ENCODE measurements at places on chromosomes 3 and 15.

DNA sequence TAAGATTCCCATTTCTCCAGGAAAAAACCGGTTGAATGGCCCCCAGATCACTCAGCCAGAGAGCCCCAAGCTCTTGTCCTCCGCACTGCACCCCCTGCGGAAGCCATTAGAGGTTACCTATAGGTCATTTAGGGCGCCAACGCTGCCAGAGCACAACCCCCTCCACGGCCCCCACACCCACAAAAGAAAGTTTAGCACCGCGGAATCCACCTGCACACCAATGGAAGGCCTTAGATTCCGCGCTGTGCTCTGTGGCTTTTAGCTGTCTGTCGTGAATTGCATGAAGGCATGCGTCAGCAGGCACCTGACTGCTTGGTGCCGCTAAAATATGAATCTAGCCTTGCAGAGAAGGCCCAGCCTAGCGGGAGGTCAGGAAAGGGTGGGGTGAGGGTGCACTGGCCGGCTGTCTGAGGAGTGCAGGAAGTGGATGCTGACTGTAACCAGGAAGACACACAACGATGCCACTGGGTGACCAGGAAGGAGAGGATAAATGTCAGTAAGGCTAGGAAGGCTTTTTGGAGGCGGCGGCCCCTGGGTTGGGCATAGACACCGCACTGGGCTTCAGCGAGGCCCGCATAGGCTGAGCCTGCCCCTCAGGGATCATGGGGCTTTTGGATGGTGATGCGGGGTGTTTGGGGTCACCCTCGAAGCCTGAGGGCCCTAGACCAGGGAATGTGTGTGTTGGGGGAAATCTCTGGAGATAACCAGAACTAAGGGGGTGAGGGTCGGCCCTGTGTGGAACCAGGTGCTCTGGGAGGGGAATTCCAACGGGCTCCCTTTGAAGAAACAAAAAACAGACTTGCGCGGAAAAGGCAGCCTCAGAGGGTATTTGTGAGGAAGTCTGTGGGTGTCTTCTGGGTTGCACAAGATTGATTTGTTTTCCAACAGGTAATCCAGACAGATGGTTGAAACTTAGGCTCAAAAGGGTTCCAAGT, 976 bp upstream of the NUP210 start:
- DNase-seq = no peak

DNA sequence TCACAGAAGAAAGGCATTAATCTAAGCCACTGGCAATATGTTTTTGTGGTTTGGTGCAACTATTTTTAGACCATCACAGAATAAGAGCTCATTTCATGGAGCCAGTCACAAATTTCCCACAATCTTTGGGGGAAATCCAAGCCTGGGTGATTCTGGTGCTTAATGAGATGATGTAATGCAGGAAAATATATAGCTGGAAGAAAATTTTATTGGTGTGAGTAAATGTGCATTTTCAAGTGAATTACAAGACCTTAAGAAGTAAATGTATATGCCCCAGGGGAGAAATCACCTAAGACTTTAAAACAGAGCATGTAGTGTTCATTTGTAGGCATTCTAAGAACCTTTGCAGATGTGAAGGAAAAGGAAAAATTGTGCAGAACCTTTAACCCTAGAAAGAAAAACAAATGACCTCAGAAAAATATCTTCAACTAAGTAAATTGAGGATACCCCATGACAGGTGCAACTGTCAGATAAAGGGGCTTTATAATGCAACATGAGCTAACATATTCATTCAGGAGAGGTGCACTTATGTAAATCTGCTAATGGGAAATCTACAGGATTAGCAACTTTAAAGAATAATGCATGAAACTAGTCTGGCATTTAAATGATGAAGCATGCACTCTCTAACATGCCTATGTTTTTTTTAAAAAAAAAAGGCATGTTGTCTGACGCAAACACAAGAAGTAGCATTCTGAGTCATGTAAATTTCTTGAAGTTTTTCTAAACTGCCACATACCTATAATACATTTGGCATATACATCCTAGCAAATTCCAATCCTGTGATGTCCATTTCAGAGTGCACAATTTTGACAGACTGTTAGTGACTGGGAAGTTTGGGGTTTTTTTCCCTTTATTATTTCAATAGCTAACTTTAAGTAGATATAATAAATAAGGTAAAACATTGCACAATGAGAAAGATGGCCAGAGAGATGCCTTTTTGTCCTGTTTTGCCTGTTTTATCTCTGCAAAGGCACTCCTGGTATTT, 105.1 kb downstream of the MEX3B start:
- no peak for DNase-seq

DNA sequence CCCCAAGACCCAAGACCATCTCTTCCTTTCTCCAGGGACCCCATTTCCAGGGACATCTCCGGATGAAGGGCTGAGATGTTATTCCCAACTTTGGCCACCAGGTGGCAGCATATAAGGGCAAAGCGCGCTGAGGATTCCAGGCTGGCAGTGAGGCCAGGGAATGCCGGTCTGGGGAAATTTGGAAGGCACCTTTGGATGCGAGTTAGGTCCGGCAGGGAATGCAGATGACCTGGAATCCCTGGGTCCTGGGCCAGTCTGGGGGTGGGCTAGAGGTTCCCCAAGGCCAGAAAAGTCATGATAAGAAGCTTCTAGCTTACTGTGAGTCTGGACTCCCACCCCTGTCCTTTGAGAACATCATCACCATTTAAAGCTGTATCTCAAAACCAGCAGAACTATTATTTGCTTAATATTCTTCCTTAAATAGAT, 1.6 kb upstream of the CHST13 start:
- DNase-seq = peak; percentile 50

DNA sequence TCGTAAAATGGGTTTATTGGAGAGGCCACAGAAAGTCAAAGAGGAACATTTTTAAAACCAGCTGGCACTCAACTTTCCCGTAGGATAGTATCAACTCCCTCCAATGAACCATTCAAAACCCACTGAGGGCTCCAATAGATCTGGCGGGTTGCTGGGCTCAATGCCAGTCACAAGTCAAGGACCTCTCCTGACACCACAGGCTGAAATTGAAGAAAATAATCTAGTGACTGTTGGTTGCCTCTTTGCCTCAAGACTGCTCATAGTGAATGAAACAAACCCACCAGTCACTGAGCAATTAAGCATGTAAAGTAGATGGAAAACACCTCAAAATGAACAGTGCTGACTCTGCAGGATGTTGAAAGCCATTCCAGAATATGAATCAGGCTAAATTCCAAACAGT, 500.6 kb upstream of the AGTR1 start:
- DNase-seq = no peak

GRCh38 chr3:172257648-172258400, 190.4 kb downstream of the GHSR start:
- no peak for DNase-seq

DNA sequence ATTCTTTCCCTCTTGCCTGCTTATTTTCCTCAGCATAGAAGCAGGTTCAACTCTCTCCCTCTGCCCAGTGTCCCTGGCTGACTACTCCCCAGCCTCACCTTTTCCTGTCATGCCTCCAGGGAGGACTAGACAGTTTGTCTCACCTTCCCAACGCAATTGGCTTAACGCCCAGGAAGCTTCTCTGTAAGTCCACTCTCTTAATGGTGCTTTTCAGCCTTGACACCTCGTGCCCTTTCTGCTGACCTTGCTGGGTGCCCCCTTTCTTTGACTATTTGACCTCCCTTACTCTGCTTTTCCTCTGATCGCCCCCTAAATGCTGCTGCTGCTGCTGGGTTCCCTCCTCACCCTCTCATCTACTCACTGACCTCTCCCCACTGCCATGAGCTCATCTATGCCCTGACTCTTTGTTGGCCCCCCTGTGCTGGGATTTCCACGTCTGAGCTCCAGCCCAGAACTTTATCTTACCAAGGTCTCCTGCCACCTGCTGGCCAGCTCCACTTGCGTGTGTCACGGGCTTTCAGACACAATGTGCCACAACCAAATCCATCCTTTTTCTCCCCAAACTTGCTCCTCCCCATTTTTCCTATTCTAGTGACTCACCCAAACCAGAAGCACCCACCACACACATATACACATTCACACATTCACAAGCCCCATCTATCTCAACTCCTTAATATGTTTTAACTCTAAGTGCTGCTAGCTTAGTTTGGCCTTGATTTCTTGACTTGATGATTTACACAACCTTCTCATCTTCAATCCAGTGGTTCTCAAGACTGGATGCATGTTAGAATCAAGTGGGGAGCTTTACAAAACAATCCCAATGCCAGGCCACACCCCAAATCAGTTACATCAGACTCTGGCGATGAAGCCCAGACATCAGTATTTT, 16.6 kb downstream of the EPB42 start:
- DNase-seq = peak; percentile 60

- peak; percentile 60 for DNase-seq
Observed at GRCh38 chr15:34855413-34855812, 60.1 kb upstream of the ACTC1 start.

DNA sequence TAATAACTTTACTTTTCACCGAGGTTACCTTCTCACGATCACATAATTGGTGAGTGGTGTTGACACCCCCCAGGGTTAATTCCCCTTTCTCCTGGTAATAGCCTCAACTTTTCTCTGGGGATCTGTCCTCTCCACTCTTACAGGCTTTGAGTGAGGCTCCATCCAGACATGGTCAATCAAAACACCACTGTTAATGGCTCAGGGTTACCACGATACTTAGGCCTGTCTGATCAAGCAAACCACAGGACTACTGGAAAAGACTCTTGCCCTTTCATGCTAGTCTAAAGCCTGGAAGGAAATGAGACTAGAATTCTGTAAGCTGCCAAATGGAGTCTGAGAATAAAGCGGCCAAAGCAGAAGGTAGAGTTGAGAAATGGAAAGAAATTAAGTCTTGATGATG, 56.5 kb upstream of the STT3B start:
- DNase-seq = no peak

DNA sequence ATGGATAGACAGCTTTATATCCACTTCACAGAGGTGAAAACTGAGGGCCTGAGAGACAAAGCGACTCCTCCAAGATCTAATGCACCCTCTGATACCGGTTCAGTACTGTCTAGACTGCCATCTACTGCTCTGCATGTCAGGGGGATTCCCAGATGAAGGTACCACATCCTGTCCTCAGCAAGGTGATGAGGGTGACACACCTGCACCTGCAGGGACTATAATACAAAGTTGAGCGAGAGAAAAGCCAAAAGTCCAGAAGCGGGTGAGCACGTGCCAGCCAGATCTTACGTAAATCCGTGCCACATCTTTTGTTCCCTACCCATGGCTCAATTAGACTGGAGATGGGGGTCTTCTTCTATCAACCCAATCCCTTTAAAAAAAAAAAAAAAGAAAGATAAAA, 32.4 kb upstream of the HES1 start:
- no peak for DNase-seq

DNA sequence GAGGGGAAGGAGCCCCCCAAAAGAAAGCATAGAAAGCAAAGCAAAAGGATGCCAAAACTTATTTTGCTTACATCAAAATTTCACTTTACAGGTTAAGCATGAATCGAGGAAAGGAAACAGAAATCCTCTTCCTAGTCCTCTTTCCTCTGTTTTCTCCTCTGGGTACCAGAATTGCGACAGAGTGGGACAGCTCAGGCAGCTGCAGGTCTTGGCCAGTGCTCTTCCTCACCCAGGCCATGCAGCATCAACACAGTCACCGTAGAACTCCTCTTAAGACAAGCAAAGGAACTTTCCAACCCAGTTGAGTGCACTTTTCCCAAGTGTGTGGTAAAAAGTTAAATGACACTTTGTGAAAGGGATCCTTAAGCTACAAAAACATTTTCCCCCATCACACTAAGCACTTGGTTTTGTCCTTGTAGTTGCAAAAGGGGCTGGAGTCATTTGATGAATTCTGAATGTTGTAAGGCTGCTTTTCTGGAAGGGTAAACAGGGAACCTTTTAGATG, 45.9 kb upstream of the MEX3B start:
- DNase-seq = peak; percentile 8

DNA sequence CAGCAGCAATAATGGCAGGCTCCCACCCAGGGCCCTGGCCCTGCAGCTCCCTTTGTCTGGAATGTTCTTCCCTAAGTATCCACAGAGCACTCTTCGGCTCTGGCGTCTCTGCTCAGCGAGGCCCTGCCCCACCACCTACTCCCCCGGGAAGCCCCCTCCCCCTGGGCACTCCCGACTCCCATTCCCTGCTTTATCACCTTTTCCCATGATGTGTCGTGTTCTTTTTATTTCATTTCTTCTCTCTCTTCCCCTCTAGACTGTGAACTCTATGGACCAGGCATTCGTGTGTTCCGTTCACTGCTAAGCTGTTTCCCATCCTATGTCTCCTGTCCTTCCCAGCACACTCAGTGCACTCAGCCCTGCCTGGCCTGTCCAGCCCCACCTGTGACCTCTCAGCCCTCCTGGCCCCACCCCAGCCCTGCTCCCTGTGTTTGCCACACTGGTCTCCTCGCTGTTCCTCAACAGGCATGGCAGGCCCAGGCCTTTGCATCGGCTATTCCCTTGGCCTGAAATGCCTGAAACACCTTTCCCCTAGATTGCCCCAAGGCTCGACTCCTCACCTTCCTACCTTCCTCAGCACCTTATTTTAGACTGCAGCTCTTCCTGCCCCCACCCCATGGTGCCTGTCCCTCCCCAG, 107.4 kb downstream of the TPRA1 start:
- no peak for DNase-seq

GRCh38 chr3:112653881-112654300, 12.9 kb upstream of the CCDC80 start:
- peak; percentile 79 for DNase-seq

GRCh38 chr3:195774917-195775316, 36.8 kb downstream of the MUC4 start:
- DNase-seq = peak; percentile 6

DNA sequence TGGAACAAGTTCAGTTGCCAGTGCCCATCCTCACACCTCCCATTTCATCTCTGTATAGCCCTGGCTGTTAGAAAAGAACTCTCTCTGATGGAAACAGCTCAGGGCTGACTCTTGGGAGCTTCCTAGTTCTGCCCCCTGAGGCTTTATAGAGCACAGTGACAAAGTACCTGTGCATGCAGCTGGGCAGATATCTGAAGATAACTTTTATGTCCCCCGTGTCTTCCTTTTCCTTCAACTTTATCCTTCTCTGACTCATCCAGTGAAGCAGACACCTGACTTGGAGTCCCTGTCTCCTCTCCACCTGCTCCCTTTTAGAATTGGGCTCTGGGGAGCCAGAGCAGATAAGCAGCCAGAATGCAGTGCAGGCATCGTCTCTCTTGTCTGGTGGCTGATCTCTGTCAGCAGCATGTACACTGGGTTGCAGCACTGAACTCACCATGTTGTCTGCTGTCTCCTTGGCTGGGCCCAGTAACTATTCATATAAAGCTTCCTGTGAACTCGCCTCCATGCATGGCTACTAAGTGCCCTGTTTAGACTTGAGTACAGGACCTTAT, 53.9 kb upstream of the PLXNA1 start:
- no peak for DNase-seq

GRCh38 chr3:183518491-183519251, 36.8 kb downstream of the KLHL6 start:
- peak; percentile 39 for DNase-seq

All from epithelial cell of esophagus (primary cell).